ENCODE measurements at places on chromosomes 13 and 19.

DNA sequence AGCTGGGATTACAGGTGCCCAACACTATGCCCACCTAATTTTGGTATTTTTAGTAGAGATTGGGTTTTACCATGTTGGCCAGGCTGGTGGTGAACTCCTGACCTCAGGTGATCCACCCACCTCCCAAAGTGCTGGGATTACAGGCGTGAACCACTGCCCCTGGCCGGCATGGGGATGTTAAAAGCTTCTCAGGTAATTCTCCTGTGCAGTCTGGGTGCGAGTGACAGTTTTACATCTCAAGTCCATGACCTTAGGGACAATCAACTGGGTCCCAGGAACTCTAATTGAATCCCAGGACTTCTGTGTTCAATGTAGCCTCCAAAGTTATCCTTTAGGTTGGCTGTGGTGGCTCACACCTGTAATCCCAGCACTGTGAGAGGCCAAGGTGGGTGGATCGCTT, 100.1 kb upstream of the TSHZ3 start:
- DNase-seq = no peak

DNA sequence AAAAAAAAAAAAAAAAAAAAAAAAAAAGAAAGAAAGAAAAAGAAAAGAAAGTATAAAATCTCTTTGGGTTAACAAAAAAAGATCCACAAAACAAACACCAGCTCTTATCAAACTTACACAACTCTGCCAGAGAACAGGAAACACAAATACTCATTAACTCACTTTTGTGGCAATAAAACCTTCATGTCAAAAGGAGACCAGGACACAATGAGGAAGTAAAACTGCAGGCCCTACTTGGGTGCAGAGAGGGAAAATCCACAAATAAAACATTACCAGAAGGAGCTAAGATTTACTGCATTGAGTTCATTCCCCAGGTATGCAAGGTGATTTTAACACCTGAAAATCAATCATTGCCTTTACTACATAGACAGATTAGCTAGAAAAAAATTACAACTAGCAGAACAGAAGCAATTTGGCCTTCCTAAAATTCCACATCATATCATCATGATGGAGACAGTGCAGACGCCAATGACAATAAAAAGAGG, 9.6 kb upstream of the CEACAM5 start:
- no peak for DNase-seq

DNA sequence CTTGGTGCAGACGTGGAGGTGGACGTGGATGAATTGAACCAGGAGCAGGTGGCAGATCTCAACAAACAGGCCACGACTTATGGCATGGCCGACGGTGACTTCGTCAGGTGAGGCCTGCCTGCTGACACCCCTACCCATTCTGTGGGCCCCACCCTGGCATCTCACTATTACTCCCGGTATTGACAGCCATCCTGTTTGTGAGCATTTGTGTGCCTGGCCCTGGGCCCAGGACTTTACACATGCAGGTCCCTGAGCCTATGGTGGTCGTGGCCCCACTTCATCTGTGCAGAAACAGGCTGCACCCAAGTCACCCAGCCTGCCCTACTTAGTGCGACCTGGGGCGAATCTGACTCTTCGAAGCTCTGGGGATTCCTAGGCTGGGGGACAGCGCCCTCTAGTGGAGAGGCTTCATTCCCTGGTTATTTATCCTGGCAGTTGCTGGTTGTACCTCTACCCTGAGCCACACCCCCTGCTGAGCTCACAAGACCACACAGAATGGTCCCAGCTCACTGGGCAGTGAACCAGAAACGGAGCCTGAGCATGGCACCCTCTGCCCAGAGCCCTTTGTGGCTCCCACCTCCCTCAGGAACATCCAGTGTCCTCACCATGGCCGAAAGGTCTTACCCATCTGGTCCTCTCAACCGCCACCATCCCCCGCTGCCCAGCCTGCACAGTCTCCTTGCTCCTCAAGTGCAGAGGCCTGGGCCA, 16.9 kb downstream of the ZNF296 start:
- peak; percentile 60 for DNase-seq

DNA sequence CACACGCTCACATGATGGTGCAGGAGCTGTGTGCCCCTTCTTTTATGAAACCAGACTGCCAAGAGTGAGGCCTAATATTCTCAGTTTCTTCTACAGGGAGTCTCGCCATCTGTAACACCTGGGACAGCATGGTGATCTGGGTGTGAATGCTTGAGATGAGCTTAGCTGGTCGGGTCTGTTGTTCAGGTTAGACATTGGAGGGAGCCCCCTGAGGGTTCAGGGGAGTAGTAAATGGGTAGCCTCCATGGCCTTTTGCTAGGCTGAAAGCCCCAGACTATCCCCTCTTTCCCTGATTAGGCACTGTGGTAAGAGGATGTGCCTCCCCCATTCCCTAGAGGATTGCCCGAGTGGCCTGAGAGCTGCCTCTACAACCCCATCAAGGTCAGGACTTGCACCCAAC, 1916.1 kb downstream of the PCDH9 start:
- no peak for DNase-seq

DNA sequence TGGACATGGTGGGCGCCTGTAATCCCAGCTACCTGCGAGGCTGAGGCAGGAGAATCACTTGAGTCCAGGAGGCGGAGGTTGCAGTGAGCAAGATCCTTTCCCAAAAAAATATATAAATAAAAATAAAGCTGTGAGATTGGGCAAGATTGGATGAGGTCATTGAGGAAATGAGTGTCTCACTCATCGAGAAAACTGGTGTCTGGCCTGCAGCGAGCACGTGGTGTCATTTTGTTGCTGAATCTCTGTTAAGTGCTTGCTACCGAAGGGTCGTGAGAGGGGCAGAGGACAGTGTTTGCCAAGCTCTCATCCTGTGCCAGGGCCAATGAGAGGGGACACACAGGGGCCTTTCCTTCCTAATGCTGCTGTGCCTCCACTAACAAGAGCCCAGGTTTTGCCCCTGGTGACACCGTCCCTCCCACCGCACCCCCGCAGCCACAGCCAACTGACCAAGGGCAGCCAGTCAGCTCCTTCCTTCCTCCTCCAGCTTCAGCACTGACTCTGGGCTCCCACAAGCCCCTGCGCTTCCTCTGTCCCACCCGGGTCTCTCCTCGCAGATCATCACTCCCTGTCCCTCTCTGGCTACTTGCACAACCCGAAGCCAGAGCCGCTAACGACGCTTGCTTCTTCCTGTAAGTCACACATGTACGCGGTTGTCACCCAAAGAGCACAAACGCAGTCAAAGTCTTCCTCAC, 3.2 kb downstream of the POLD1 start:
- DNase-seq = no peak
